Lower lobe of right lung (tissue), 2 donors: ENCODE measurements at places on chromosomes 16 and 17. TPM values are rescaled to one million over a fixed set of nuclear protein-coding genes. Genes with fewer than 3 reads are reported as not detected.
A peak's percentile ranks its signal among the peaks of the same experiment; 100 is the strongest.

Gene FTSJ3
- total RNA-seq, result 37.4 TPM

Gene GSG1L
- total RNA-seq, result 0.30 TPM

Gene MT1H
- total RNA-seq, result 4.3 TPM

Gene TLCD1
- total RNA-seq, result 19.8 TPM

Gene GABARAPL2
- 120 TPM for total RNA-seq

DNA sequence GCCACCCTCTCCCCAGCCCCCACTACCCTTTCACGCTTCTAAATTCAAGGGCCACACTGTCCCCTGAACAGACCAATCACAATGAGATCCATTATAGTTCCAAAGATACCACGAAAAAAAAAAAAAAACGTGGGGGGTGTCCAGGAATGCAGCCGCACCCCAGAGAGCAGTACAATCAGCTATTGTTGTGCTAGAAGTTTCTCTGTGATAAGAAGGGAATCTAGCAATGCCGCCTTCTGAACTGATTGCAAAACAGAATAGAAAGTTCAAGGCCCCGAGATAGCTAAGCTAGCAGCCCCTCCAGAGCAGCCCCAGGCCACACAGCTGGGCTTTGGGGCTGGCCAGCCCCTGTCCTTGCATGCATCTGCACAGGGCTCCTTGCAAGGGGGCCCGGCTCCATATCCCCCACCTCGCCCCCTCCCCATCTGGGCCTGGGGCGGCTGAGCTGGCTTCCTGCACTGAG, 86.9 kb upstream of the CBX4 start:
- DNase-seq, result no peak

GRCh38 chr17:49842846-49843245, 5.0 kb downstream of the TAC4 start:
- no peak for DNase-seq

DNA sequence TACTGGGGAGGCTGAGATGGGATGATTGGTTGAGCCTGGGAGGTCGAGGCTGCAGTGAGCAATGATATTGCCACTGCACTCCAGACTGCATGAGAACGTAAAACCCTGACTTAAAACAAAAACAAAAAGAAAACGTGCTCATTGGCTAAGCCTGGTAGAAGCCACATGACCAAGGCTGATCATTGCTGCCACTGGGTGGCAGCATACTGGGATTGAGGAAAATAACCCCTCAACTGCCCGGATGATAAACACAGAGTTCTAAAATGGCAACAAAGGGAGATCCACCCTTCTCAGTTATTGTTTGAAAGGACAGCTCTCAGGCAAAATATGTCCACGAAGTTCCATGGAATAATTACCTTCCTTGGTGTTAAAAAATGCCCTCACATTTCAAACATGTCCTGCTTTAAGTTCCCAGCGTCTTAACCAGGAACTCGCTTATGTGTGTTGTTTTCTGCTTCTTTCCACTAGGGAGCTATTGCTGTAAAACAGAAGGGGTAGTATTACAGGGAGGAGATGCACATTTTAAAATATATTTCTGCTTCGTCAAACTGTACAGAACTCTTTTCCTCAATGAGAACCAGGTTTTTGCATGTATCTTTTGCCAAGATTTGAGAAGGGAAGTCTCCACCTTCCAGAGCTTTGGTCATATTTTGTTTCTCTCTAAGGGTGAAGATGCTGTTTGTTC, 675.3 kb downstream of the MAF start:
- peak; percentile 61 for DNase-seq
